T-helper 2 cell (primary cell): ENCODE measurements at places on chromosomes 6 and 20.
A peak's percentile ranks its signal among the peaks of the same experiment; 100 is the strongest.

GRCh38 chr6:14094721-14095120 is 22.9 kb upstream of the CD83 start:
- no peak for DNase-seq

- DNase-seq, result no peak
Observed at GRCh38 chr6:95905132-95905531, 110.6 kb upstream of the FUT9 start.

DNA sequence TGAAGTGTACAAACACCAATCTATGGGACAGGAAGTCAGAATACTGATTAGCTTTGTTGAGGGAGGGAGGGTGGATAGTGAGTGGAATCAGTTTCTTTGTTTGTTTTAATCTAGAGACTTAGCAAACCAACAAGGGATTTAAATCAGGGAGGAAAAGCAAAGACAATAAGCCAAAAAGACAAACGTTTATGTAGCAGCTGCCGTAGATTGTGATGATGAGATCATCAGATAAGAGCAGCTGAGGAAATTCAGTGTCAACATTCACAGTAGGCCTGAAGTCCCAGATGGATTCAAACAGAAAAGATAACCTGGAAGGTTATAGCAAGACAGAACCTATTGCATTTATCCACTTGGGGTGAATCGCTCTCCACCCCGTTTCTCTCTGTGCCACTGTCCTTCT is 104.9 kb upstream of the SYNDIG1 start:
- DNase-seq, result no peak

GRCh38 chr6:83183082-83183828 is 9.8 kb downstream of the PGM3 start:
- DNase-seq, result no peak

DNA sequence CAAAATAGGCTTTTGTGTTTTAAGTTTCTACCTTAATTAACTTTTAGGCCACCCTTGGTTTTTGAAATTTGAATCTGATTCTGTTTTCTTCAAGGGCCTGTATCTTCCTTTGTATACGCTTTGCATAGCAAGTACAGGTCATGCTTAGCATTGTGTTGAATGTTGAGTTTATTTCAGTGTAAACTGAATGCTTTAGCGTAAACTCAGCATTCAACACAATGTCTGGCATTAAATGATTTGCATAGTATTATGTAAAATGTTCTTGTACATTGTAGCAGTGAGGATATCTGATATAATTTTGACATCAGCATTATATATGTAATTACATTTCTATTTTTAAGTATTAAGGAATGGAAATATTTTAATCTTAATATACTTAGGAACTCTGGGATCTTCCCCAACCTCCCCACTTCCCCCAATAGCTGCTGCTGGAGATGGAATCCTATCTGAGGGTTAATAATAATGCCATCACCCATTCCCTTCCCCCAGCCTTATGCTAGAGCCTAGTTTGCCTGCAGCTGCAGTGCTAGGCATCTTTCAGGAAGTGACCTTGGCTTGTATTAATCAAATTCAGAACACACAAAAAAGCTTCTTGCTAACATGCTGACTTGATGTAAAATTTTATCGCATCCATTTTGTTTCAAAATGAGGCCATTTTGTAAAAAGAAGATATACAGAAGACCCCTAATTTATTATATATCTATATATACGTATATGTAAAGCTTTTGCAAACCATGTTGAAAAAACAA is 73.1 kb downstream of the NCOA3 start:
- DNase-seq, result no peak

- DNase-seq, result peak; percentile 38
Observed at GRCh38 chr6:33391922-33392594, 435 bp downstream of the KIFC1 start.

- no peak for DNase-seq
Observed at GRCh38 chr6:154468760-154469159, 41.7 kb downstream of the CNKSR3 start.

DNA sequence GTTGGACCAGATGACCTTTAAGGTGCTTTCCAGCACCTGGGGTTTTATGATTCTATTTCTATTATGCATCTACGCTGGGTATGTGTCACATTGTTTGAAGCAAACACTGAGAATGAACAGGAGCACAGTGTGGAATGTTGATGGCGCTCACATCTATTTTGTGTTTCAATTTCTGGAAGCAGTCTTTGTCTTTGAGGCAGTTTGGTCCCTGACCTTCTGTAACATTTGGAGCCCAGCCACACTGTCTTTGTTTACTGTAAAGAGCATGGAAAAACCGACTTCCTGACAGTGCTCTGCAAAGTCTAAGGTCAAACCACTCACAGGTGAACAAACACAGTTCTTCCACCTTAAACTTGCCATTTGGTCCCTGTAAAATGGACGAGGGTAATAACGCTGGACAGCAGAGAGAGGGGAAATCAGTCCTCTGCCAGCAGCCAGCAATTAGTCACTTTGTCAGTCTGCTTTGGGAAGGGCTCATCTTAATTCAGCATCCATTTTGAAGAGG is 155.5 kb downstream of the PRL start:
- DNase-seq, result no peak

DNA sequence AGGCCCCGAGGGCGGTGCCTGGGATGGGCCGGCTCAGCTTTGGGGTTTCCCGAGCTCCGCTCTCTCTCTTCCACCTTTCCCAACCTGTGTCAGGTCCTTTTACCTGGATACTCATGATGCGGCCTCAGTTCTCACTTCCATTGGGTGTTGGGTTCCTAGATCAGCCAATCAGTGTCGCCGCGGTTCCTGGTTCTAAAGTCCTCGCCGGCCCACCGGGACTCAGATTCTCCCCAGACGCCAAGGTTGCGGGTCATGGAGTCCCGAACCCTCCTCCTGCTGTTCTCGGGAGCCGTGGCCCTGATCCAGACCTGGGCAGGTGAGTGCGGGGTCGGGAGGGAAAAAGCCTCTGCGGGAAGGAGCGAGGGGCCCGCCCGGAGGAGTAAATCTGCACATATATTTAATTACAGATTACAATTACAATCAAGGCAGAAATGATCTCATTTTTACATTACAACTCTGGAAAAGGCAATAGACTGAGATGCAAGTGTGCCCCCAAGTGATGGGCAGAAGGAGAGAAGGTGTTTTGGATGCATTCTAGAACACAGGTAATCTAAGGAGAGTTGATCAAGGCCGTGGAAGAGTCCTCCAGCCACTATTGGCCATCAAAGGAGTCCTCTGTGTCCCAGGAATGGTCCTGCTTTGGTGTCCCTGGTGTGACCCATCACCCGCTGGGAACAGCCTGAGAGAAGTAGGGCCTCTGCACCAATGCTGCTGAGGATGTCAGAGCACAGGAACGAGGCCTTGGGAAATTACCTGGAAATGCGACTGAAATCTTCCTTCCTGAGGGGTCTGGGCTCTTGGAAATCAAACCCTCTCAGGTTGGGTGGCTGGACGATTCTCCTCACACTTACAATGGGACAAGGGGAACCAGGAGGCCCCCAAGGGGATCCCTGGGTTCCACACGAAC is 34.7 kb upstream of the MICB start:
- peak; percentile 95 for DNase-seq

GRCh38 chr20:40582531-40582930 is 106.5 kb downstream of the MAFB start:
- DNase-seq, result no peak

- no peak for DNase-seq
Observed at GRCh38 chr20:62244644-62245108, 6.4 kb downstream of the OSBPL2 start.

DNA sequence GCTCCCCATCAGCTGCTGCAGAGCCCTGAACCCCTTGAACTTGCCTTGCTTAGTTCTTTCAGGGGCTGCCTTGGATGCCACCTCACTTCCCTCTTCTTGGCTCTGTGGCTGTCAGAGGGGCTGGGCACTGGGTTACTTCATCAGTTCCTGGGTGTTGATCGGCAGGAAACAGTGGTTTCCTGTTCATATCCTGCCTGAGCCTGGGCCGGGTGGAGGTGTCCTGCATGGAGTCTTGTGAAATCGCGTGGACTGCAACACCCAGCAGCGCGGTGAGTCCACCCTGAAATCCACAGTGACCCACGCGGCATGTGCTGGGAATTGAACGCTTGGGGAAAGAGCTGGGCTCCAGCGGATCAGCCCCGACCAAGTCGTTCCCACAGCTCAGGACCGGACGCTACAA is 97.5 kb downstream of the CDH26 start:
- DNase-seq, result peak; percentile 64

DNA sequence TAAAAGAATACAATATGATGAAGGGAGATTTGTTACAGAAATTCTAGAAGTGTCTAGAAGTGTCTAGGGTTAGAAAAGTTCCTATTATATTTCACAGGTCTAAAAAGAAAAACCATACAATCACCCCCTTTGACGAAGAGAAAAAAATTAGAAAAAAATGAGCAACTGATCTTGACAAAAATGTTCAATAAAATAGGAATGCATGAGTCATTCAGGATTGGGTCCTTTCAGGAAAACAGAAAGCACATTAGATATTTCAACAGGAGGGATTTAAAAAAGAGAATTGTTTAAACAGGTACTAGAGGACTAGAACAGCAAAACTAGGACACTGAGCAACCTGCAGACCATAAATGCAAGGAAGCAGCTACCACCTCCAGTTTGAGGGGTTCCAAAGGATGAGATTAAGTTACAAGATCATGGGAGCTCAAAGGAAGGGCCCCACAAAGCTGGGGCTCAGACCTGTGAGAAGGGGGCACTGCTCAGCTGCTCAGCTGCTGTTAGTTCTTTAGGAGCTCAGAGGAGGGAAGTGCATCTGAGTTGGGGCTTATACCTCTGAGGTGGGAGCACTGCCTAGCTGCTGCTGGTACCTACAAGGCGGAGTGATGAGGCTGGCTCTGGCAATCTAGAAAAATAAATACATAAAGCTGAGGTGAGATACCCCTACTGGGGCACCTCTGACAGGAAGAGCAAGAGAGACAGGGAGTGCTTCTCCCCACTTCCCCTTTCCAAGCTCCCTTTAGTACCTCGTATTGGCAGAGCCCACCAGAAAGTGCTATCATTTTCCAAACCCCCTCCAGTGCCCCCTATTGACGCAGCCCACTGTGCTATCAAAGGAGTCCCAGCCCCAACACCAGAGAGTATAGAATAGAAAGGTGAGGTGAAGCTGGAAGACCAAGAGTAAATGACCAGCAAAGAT is 27.1 kb upstream of the BEND6 start:
- DNase-seq, result no peak

- no peak for DNase-seq
Observed at GRCh38 chr6:116631379-116631990, 15.2 kb downstream of the RSPH4A start.

DNA sequence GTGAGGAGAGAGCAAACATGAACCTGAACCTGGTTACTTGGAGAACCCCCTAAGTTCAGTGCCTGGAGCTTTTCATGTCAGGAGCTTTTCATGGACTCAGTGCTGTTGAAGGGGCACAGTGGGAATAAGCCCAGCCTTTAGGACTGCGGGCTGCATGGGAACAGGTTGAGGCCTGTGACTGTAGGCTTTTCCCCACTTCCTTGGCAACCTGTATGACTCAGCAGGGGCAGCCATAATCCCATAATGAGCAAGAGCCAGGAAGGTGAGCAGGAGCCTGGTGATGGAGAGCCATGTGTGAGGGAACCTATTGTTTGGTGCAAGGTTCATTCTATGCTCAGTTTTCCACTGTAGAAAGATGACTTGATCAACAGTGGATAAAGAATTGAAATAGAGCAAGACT is 23.4 kb downstream of the MEP1A start:
- DNase-seq, result no peak

DNA sequence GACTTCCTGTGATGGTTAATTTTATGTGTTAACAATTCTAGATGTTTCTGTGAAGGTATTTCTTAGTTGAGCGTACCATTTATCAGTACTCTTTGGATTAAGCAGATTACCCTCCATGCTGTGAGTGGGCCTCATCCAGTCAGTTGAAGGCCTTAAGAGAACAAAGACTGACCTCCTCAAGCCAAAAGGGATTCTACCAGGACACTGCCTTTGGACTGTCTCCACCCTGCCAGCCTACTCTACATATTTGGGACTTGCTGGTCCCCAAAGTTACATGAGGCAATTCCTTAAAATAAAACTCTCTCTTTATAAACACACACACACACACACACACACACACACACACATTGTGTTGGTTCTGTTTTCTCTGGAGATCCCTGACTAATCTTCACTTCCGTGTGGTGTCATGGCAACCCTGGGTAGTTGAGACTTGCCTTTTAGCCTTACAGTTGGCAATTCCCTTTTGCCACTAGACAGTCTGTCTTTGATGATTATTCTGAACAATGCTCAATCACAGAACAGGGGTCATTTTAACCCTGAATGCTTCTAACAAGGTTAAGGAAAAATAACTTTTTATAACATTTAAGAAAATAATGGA is 32.2 kb downstream of the MRAP2 start:
- no peak for DNase-seq

DNA sequence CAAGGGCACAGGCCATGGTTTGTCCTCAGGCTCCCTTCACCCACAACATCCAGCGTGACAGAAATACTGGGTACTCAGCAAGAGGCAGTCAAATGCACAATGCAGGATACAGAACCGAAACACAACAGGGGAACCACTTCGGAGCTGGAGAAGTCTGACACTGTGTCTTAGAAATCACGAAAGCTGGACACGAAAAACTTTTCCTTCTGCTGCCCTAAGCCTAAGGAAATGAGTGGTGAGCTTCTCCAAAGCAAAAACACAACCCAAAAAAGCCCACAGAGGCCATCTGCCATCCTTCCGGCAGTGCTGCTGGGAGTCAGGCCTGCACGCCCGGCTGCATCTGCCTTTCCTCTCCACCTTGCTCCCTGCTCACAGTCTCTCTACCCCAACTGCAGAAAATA is 106.3 kb downstream of the SLC23A2 start:
- no peak for DNase-seq

- no peak for DNase-seq
Observed at GRCh38 chr6:110512991-110513390, 36.6 kb upstream of the SLC22A16 start.

GRCh38 chr6:125821825-125822281 is 31.1 kb downstream of the NCOA7 start:
- no peak for DNase-seq

GRCh38 chr6:71248306-71248765 is 40.3 kb upstream of the OGFRL1 start:
- DNase-seq, result no peak

GRCh38 chr20:48482790-48483189 is 345.0 kb downstream of the PREX1 start:
- no peak for DNase-seq

DNA sequence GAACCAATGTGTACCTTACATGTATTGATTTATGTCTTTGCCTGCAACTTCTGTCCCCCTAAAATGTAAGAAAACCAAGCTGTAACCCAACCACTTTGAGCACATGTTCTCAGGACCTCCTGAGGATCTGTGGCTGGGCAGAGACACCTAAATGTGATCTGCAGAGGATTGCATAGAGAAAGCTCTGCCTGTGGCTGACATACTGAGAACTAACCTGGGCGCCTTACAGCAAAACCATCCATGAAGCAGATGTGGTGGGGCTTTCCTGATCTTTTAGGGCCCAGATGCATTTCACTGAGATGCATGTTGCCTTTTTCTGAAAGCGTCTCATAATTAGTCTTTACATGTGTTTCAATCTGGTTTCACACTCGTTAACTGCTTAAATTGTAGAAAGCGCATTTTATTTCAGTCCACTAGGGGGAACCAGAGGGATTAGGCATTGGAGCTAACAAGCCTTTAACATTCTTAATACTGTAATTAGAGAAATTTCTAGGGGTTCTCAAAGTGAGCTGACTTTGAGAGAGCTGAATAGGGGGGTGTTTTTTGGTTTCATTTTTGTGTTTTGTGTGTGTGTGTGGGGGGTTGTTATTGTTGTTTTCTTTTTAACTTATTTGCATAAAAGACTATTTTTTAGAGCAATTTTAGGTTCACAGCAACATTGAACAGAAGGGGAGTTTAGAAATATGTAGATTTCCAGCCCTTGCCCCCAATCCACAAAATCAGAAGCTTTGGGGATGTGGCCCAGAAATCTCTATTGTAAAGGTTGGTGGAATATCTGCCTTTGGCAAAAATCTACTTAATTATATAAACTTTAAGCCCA is 50.9 kb upstream of the FAM184A start:
- DNase-seq, result peak; percentile 20
